ENCODE measurements at places on chromosomes 2 and 18. TPM values are rescaled to one million over a fixed set of nuclear protein-coding genes. Genes with fewer than 3 reads are reported as not detected.

BOLL gene
- not detected for total RNA-seq

SATB2 gene
- total RNA-seq: 0.32 TPM

CTNNA2 gene
- total RNA-seq: under 0.01 TPM

SCYGR4 gene
- total RNA-seq: not detected

DSG1 gene
- total RNA-seq: not detected

MPP4 gene
- total RNA-seq: 4.0 TPM

SETBP1 gene
- 6.2 TPM for total RNA-seq

SLC11A1 gene
- not detected for total RNA-seq

CNTNAP5 gene
- not detected for total RNA-seq

HOXD12 gene
- not detected for total RNA-seq

RTKN gene
- total RNA-seq: 10.3 TPM
